ENCODE measurements at places on chromosomes 5 and 9.

GRCh38 chr9:113580041-113580953 lies 116.8 kb downstream of the RGS3 start:
- peak; percentile 84 for DNase-seq

DNA sequence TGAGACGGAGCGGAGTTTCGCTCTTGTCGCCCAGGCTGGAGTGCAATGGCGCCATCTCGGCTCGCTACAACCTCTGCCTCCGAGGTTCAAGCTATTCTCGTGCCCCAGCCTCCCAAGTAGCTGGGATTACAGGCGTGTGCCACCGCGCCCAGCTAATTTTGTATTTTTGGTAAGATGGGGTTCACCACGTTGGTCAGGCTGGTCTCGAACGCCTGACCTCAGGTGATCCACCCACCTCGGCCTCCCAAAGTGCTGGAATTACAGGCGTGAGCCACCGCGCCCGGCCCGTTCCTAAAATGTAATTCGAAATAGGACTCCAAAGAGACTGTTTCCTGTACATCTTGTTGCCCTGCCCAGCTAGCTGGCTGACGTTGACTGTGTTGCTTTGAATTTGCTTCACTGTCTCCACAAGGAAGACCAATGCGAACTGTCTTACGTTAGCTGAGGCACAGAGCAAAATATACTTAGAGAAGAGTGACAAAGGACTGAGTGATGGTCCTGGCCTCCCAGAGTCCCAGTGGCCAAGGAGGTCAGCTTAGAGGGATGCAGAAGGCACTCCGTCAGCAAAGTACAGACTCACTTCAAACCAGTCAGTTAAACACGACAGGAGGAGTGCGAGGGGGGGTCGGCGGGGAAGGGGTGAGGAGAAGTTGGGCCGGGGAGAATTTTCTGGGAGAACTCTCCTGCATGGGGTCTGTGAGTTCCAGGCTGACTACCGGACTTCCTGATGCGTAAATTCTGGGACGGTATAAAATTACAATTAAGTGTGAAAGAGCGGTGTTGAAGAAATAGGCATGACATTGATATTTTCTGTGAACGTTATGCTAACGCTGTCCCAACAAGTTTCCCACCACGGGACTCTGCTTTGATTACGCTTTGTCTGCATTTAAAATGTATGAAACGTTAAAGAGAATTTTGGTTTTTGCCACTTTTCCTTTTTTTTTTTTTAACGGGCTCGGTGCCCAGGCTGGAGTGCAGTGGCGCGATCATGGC lies 6.8 kb upstream of the TRIM41 start:
- peak; percentile 66 for DNase-seq

DNA sequence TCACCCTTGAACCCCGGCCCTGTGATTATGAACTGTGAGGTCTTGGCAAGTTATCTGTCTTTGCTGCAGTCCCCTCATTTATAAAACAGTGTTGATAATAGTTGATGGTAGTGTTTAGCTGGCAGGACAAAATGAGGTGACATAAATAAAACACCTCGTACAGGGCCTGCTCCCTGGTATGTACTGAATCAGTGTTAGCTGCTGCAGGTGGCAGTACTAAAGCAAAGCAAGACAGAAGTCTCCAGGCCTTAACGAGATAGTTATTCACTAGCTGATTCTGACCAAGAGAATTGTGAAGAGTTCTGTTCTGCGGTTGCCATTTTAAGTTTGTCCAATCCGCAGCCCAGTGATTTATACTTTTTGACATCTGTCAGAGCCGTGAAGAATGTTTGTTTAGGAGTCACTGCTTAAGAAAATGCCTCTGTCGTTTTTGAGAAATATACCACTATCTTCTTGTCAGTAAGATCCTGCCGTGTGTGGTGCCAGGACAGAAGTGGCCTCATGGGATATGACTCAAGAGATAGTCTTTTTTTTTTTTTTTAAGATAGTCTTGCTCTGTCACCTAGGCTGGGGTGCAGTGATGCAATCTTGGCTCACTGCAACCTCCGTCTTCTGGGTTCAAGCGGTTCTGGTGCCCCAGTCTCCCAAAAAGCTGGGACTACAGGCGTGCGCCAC lies 75.9 kb downstream of the KDM4C start:
- DNase-seq: no peak

DNA sequence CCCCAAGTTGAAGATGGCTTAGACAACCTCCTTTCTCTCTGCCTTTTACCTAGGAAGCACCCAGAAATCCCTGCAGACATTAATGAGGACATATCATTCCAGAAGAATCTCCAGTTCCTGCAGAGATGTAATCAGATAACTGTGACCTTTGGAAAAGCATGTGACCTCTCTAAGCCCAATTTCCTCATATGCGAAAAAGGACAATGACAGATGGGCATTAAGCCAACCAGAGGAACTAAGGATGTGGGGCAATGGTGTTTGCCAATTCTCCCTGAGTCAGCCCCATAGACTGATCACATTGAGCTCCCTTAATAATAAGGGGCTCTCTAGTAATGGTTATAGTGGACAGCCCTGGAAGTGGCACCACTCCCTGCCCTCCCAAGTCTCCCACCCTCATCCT lies 10.1 kb upstream of the FOXI1 start:
- DNase-seq: no peak

DNA sequence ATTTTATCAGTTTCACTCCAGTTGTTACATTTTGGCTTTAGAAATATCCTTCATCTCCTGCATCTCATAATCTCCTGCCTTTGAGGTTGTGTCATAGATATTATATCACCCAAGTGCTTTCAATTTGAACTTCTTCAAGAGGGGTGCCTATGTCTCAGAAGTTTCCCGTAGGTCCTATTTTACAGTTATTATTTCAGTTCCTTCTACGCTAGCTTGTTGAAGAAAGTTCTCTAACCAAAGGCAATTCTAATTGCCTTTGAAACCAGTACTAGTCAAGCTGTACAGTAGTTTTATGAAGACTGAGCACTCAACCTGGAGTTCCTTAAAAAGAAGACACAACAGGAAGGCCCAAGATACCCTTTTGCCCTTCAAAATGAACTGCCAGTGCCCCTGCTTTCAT lies 116.4 kb downstream of the ZCCHC7 start:
- no peak for DNase-seq

DNA sequence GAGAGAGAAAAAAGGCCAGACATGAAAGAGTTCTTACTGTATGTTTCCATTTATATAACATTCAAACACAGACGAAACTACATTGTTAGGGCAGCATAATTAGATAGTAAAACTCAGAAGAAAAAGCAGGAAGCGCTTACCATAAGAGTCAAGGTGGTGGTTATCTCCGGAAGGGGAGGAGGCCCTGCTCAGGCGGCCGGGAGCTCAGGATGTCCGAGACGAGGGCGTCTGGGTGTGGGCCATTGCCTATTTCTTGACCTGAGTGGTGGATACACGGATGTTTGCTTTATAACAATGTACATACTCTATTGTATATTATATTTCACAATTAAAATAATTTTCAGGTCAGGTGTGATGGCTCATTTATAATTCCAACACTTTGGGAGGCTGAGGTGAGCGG lies 80.9 kb upstream of the COL5A1 start:
- DNase-seq: no peak

Measured in Daoy (cell line).